ENCODE measurements at places on chromosomes 11 and 22.

- DNase-seq, result no peak
These were observed 1176.4 kb downstream of the BRD1 start for GRCh38 chr22:48651036-48651890.

DNA sequence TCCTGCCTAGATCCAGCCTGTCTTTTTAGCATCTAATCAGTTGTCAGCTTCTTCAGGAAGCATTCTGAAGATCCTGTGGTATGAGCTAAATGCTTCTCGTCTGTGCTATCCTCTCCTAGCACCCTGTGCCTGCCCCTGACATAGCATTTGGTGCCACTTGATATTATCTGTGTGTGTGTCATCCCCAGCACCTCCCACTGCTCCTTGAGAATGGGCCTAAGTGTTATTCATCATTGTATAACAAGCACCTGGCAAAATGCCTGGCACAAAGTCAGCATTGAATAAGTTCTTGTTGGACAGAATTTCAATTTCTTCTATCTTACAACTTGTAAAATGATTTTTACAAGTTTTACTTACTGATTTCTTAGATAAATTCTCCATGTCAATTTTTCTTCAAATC is 28.1 kb upstream of the OLFML1 start:
- no peak for DNase-seq

GRCh38 chr22:22605074-22605404 is 39.4 kb upstream of the GGTLC2 start:
- DNase-seq, result no peak

DNA sequence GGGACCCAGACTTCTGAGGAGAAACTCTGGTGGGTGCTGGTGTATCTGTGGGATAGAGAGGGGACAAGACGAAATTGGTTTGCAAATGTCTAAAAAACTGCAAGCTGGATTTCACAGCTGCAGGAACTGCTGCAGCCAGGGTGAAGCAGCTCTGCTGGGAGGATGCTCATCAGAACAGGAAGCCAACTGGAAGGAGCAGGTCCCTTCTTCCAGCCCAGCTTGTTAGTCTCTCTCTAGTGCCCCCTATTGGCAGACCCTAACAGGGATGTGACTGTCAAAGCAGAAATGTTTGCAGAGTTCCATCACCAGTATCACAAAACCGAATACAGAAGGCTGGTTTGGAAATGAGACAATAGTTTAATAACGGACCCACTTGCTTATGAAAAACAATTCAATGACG is 74.8 kb upstream of the SLC22A12 start:
- no peak for DNase-seq

DNA sequence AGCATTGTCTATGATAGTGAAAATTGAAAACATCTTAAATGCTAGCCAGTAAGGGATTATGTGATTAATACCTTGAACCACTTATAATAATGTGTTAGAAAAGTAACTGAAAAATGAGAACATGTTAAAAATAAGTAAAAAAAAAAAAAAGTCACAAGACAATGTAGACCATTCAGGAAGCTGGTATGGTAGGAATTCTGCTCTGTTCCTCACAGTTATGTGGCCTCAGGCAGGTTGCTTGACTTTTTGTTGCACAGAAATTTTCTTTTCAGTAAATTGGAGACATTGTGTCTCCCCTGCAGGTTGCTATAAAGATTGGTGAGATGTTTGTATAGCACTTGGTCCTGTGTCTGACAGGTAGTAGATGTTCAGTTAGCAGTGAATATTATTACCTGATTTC is 17.3 kb upstream of the PLET1 start:
- DNase-seq, result no peak

DNA sequence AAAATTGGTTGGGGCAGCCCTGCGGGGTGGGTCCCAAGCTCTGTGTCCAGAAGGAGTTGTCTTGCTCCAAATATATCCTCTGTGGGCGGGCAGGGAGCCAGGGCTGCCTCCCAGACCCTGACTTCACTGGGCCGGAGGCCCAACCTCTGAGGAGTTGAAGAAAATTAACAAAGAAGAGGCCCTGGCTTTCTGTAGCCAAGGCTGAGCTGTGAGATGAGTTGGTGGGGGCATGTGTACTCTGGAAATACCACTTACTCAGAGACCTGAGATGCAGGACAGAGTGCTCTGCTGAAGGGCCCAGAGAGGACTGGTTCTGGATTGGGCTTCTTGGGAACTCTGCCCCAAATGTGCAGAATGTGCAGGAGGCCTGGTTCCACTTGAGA is 96.3 kb downstream of the SWAP70 start:
- peak; percentile 94 for DNase-seq

GRCh38 chr11:129018126-129018525 is 75.5 kb upstream of the TP53AIP1 start:
- no peak for DNase-seq

- no peak for DNase-seq
These were observed 86.8 kb upstream of the CHORDC1 start for GRCh38 chr11:90309693-90310092.

DNA sequence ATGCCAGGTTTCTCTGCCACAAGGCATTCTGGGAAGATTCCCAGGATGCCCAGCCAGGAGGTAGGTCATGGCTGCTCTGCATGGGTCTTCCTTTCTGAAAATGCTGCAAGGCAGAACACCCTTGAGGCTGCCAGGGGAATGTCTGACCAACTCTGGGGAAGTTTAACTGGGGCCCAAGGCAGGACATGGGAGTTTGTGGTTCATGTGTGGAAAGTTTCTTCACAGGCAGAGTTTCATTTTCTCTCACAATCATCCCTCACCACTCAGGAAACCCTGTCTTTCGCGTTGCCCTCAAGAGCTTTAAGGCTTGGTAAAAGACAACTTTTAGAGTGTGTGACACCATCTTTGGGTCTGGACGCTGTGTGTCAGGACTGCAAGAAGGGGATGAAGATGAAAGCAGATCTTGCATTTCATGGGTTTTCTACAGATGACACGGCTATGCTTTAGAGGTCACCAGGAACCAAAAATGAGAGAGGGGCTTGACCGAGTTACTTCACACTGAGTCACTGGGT is 133.5 kb downstream of the CD44 start:
- no peak for DNase-seq

DNA sequence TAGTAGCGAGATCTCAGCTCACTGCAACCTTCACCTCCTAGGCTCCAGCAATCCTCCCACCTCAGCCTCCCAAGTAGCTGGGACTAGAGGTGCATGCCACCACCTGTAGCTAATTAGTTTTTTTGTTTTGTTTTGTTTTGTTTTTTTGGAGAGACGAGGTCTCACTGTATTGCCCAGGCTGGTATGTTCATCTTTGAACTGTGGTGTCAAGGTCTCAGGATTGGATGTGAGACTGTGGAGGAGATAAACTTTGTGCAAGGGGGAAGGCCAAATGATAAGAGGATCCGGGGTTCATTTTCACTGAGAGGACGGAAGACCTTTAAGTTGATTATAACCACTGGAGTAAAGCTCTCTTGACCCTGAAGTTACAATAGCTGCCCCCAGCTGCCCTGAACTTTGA is 8.9 kb downstream of the SEC14L2 start:
- no peak for DNase-seq

DNA sequence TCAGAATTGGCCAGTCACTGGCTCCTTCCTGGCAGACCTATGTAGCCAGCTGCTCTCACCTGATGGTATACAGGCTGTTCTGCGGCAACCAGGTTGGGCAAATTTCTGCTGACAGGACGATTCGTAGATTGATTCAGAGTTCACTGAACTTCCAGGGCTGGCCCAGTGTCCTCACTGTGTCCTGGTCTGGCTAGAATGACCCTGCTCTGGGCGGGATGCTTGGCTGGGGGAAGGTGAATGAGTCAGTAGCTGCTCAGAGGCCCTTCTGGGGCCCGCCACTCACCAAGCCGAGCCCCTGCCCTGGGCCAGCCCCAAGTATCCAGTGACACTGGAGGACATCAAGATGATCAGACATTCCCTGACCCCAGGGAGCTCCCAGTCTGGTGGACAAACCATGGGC is 62.9 kb upstream of the WNT11 start:
- DNase-seq, result no peak

DNA sequence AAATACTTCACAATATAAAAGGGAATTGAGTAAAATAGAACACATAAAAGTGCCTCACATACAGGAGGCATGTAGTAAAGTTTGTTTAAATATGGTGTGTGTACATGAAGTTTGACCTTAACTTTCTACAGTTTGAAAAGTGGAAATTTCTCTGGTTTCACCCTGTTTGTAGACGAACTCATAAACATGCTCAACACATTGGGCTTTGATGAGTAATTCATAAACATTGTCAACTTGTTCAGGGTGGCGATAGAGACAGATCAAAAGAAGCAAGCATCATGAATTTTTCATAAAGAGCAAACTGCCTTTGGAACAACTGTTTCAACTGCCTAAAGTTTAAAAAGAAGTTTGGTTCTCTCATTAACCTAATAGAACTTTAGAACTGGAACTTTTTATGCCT is 9.1 kb downstream of the SLN start:
- no peak for DNase-seq

DNA sequence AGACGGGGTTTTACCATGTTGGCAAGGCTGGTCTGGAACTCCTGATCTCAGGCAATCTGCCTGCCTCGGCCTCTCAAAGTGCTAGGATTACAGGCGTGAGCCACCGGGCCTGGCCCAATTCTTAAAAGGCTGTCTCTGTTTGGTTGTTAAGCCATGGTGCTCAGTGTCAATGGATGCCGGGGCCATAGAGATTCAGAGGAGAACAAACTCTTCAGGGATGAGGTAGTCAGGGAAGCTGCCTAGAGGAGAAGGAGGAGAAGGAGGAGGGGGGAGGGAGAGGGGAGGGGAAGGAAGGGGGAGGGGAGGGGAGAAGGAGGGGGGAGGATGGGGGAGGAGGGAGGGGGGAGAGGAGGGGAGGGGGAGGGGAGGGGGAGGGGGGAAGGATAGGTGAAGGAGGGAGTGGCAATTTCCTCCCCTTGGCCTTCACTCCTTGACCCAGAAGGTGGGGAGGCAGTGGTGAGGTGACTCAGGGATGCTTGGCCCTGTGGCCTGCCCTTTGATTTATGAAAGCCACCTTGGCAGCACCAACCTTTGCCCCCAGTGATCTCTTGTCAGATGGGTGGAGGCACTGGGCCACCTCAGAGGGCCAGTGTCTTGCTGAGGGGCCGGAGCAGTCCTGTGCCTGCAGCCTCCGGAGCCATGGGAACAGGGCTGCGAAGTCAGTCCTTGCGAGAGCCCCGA is at the start of gene C11orf86:
Gene C11orf86, plus strand, starts transcription at position 581 of the 681 bp plus-strand sequence. Its CDS starts 59 bp downstream, at position 640.
- DNase-seq, result no peak

GRCh38 chr22:20671409-20672081 is 102.4 kb upstream of the SERPIND1 start:
- no peak for DNase-seq

DNA sequence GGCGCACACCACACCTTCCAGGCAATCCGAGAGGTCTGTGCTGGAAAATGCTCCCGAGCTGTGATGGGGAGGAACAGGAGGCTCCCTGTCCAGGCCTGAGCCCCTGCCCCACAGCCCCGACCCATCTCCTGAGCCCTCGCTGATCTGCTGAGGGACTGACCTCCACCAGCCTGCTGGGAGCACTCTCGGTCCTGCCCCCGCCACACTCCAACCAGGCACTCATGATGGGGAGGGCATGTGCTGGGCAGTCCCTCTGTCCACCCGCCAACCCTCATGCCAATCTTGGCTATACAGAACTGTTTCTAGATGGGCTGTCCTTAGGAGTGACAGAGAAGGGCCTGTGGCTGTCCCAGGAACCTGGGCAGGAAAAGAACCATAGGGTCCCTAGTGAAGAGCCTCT is 70.8 kb downstream of the TRMU start:
- no peak for DNase-seq

DNA sequence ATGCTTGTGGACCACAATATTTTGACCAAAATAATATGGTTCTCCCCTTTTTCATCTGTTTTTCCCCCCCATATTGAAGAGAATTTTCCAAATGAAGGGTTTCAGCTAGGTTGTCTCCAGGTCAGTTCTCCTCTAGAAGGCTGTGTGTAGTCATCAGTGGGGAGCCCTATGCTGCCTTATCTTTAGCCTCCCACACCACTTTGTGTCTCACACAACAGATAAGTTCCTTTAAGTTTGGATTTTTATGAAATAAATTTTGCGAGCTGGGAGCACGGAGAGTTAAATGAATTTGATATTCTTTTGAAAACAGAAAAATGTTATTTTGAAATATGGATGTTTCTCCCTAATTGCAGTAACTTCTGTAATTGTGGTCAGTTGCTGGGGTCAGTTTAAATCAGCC is 28.9 kb downstream of the PAX6 start:
- DNase-seq, result no peak

- no peak for DNase-seq
These were observed 39.0 kb downstream of the RRAS2 start for GRCh38 chr11:14320020-14320419.

DNA sequence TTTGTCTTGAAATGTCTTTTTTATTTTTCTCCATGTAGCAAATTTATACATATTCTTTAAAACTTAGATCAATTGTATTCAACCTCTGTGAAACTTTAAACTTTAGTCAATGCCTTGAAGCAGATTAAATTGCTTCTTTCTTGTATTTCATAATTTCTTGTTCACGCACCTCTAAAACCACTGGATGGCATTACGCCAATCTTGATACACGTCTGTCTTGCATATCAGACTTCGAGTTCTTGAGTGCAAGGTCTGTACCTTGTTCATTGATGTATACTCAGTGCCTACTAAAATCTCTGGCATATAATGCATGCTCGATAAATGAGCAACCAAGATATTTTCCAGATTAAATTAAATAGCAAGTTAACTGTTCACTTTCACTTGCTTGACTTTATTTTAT is 236.8 kb downstream of the CASP12 start:
- no peak for DNase-seq

- DNase-seq, result no peak
These were observed 47.6 kb upstream of the KCNQ1OT1 start for GRCh38 chr11:2747248-2748027.

- no peak for DNase-seq
These were observed 1.1 kb downstream of the CD151 start for GRCh38 chr11:833849-834311.

DNA sequence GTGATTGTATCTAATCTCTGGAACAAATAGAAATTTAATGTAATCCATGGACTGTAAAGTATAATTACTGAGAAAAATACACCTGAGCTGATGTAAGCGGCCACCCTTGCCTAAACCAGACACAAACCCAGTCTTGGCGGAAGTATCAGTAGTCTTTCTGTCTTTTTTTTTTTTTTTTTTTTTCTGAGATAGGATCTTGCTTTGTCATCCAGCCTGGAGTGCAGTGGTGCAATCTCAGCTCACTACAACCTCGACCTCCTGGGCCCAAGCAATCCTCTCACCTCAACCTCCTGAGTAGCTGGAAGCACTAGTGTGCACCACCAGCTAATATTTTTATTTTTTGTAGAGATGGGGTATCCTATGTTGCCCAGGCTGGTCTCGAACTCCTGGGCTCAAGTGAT is 5.5 kb upstream of the CXCR5 start:
- DNase-seq, result no peak

GRCh38 chr11:127023991-127024390 is 23.4 kb upstream of the KIRREL3 start:
- DNase-seq, result no peak

DNA sequence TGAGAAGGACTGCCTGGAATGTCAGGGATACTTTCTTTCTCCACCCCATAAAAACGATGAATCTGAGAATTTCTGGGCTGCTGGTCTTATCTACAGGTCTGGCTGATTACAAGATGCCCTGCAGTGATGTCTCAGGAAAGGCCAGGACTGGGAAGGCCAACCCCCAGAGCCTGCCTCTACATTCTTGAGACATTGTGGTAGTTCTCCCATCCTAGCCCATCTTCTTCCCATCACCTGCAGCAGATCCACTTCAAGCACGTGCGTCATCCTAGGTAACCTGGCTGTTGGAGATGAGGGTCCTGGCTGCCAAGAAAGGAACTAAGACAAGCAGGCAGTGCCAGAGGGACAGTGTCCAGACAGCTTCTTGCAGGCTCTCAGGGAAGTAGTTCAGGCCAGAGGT is 44.1 kb upstream of the E2F8 start:
- DNase-seq, result no peak

GRCh38 chr11:75823946-75824345 is 8.9 kb downstream of the UVRAG start:
- no peak for DNase-seq

Data from NCI-H446 (cell line).